ENCODE measurements at places on chromosomes 7 and 10.

DNA sequence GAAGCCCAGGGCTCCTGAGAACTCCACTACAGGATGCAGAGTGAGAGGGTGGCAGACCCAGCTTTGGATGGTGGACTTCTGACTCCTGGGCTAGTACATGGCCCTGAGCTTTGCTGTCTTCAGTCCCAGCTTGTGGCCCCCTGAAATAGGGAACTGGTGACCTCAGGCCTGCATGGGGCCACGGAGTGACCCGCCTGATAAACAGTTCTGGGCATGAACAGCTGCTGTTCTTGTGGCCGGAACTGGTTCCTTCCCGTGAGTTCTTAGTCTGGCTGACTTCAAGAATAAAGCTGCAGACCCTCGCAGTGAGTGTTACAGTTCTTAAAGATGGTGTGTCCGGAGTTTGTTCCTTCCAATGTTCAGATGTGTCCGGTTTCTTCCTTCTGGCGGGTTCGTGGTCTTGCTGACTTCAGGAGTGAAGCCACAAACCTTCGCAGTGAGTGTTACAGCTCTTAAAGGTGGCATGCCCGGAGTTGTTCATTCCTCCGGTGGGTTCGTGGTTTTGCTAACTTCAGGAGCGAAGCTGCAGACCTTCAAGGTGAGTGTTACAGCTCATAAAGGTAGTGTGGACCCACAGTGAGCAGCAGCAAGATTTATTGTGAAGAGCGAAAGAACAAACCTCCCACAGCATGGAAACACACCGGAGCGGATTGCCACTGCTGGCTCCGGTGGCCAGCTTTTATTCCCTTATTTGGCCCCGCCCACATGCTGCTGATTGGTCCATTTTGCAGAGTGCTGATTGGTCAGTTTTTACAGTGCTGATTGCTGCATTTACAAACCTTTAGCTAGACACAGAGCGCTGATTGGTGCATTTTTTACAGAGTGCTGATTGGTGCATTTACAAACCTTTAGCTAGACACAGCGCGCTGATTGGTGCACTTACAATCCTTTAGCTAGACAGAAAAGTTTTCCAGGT, 268.0 kb downstream of the ZEB1 start:
- no peak for DNase-seq

DNA sequence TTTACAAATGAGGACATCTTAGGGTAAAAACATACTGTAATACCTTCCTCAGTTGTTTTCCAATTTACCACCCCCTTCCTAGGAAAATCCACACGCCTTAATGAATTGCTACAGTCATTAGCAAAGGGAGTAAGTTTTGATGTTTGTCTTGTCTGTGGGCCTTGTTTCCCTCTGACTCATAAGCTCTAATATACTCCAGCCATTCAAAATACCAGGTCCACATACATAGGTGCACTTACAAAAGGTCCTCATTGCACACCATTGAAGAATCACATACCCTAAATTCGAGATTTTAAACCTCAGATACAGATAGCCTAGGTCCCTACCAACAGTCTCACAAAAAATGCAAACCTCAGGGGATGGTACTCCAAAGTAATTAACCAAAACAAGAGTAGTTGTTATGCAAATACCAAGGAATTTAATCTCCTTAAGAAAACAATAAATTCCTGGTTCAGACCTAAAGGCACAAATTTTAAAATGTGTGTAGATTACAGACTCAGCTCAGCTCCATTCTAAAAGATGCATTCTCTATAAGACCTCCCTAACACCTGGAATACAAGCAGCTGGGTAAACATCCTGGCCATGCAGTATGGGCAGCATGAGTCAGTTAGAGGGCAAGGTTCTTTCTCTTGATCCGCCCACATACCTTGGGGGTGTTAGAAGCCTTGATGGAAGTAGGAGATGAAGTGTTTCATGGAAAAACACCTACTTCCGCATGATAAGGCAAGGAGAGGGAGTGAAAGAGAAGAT, 3.0 kb upstream of the LIPK start:
- DNase-seq: no peak

GRCh38 chr7:130831817-130832481, 97.9 kb upstream of the KLF14 start:
- DNase-seq: no peak

DNA sequence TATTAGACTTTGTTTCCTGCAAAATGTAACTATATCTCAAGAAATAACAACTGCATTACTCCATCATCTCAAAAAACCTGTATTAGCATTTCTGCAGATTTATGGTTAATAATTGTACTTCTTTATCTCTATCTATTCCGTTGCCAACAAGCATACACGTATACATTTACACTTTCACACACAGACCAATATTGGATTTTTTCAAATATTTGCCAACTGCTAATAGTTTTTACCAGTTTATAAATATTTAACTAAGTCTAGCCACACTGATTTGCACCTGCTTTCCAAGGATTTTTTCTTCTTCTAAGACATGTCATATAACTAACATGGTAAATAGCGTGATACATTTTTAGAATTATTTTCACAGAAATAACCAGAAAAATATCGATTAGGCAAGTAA, 12.2 kb downstream of the LRRN3 start:
- DNase-seq: no peak

DNA sequence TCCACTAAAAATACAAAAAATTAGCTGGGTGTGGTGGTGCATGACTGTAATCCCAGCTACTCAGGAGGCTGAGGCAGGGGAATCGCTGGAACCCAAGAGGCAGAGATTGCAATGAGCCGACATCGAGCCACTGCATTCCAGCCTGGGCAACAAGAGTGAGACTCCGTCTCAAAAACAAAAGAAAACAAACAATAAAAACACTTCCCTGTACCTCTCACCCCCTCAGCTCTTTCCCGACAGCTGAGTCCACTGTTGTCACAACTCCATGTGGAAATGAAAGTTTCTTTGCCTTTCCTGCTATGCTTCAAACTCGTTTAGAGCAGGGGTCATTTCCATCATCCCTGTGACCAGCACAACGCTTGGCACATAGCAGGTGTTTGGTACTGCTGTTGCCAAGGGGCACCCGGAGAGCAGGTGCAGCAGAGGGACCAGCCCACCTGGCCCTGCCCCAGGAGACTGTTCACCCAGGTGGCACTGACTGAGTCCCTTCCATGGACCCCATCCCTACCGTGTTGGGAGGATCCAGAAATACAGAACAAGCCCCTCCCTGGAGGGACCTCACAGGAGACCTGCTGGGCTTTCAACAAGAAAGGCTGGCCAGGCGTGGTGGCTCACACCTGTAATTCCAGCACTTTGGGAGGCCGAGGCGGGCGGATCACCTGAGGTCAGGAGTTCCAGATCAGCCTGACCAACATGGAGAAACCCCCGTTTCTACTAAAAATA, 4.9 kb downstream of the TMEM130 start:
- no peak for DNase-seq

DNA sequence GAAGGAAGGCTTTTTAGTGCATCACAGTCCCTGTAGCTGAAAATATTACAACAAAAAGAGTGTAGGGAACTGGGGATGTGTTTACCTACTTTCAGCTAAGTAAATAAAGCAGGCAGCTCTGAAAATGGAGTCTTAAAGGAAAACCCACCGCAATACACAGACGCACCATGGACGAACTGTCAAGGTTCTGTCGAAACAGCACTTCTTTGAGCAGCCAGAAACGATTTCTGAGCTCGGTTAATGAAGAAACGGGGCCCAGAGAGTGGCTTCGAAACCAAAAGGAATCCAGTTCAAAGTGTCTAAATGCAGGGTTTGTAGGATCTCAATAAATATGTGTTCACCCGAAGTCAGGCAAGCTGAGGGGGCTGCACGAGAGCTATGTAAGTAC, 275.4 kb upstream of the NEBL start:
- no peak for DNase-seq

DNA sequence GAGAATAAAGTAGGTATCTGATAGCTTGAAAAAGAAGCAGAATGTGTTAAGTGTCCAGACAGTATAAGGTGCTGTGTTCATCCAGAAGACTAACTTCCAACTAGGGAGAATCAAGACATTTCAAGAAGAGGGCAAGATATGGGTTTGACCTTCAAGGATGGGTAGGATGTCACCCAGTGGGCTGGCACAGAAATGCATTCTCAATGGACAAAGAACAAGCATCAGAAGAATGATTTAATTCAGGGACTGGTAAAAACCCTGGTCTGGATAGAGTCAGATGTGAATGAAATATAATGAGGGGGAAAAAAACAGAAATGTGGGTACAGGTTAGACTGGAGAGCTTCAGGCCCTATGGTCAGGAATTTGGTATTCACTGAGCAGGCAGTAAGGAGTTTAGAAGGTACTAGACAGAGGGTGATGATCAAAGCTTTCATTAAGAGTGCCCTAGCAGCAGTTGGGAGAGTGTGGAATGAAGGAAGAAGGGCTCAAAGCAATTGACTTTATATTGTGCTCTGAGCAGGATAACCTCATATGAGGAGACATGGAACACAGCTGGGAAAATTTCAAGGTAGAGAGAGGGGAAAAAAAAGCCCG, 180.7 kb upstream of the ANK3 start:
- DNase-seq: no peak

DNA sequence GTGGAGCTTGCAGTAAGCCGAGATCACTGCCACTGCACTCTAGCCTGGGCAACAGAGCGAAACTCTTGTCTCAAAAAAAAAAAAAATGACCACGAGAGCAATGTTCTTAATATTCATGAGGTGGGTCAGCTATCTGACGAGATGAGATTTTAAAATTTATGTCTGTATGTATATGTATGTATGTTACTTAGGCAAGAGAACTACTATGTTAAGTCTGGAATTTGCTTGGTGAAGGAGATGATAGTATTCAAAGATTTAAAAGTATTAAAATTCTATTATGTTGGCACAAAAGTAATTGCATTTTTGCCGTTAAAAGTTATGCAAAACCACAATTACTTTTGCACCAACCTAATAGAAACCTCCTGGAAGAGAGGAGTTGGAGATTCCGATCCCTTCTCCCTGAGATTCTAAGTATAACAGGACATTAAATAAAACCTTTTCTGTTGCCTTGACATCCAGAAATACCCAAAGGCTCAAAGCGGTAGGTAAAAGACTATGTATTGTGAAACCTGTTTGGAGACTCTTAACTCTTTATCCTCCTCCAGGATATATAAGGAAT, 114.3 kb upstream of the TNS3 start:
- no peak for DNase-seq

DNA sequence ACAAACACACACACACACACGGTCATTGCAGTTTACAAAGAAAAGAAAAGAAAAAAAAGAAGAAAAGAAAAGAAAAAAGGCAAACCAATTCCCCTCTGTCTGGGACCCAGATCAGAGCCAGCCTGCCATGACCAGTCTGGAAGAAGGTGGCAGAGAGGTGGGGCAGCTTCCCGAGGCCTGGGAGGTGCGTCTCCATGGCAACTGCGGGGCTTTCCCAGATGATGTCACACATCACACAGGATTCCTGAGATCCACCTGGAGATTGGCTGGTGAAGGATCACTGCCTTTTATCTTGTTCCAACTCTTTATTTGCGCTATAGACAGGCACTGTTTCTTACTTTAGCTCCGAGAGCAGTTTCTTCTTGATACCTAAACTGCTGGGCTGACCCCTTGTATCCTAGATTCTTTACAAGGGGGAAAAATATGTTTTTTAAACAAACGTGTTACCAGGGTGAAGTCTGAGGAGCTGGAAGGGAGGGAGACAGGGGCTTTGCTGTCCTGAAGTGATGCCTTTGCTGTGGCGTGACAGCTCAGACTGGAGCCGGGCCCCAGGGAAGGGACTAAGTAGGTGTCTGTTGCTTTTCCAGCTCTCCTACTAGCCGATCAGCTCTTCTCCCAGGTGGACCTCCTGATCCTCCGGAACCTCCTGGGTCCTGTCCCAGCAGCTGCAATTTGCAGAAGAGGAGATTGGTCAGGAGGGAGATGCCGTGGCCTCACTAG, 298.5 kb downstream of the KLF6 start:
- DNase-seq: no peak

DNA sequence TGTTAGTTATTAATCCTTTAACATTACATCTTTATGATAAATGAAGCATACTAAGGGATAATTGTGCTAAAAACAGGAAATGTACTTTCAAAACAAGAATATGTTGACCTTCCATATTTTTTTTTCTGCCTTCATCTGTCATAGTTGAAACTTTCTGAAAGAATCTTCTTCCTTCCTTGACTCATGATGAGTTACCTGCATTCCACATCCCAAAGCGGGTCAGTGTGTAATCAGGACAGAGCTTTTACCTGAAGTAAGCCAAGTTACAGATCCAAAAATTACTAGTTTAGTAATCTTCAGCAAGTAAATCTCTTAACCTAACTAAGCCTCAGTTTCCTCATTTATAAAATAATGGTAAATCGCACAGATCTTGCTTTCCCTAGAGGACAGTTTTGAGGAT, 13.4 kb upstream of the ARL4A start:
- no peak for DNase-seq

- DNase-seq: no peak
Measured at GRCh38 chr7:130149281-130150139, 55.7 kb downstream of the TMEM209 start.

Data from activated T-helper 2 cell treated with anti-CD3 and anti-CD28 coated beads, Interferon-gamma antibody, Interleukin-2, Interleukin-4, amounts not matched to agents 10 μg/mL and 5 μg/mL and 100 μg/mL, durations not matched to agents 14 hours and 24 hours and 36 hours (primary cell).